ENCODE measurements at places on chromosomes 5 and 9.

DNA sequence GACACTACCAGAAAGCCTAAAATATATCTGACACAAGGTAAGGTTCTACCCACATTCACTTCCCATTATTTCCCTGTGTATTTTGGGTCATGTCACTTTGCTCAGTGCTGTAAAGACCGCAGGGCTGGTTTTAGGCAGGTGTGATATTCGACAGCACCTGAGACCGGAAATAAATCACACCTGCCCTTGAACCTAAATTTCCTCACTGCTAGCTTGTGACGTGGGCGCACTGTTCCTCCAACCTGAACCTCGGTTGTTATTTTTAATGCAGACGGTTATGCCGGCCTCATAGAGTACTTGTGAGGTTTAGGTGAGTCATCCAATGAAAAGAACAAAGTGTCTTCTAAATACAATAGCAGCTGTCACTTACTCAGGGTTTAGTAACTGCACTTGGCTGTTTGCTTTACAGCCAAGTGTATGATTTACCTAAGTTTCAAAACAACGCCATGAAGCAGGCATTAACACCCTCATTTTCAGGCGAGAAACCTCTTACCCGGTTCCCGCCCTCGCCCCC is 20.7 kb upstream of the ZNF782 start:
- peak; percentile 42 for DNase-seq

DNA sequence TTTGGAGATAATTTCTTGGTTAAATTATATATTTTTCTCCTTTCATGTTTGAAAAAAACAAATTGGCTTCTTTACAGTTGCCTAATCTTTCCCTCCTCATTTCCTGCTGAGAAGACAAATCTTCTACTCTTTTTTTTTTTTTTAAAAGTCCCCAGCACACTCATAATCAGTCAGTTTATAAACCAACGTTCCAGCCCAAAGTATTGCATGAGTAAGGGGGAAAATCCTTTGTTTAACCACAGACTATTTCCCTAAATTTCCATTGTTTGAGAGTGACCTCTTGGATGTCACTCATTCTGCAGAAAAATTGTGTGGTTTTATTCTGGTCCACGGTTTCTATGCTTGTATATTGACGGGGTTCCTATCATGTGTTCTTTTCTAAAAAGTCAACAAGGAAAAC is 55.1 kb upstream of the TLR4 start:
- DNase-seq, result no peak

DNA sequence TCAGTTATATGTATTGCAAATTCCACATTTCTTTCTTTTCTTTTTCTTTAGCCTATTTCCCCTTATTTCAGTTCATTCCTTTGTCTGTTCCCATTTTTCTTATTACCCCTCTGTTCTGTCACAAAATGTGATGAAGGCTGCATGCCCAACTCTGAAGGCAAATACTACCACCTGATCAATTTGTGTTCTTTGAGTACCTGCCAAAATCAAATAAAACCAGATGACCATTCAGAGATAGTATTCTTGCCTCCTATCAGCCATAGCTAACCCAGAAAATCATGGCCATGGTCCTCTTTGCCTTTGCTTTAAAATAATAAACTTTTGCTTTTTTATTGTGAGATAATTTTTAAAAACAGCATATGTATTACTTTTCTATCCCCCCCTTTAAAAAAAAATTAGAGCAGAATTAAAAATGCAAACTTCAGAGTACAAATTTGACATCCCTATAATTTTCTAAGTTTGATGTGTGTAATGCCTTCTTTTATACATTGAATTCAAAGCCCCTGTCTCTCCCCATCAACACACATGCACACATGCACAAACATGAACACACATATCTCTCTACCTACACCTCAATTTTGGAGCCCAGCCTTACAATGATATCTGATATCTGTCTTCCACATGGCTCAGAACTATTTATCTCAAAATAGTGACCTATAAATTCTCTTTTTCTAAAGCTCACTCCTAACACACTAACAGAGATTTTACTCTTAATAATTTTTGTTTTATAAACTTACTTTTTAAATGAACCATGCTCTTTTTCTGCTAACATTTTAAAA is 3.5 kb downstream of the RFESD start:
- no peak for DNase-seq

DNA sequence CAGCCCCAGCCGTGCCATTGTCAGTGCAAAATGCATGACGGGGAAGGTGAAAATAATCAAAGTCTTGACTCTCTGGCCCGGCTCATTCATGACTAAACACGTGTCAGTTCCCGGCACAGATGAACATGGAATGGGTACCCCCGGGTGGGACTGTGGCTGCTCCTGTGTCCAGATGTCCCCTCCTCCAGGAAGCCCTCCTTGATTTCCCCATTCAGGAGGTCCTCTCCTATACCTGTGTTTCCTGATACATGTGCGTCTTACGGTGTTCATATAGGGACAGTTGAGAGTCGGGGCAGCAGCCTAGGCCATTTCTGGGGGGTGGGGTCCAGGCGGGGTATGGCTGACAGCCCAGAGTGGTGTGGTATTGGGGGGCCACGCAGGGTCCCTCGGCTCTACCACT is 19.5 kb downstream of the RXRA start:
- no peak for DNase-seq

- no peak for DNase-seq
These were observed 163.3 kb upstream of the PPP1R2B start for GRCh38 chr5:156686796-156687195.

GRCh38 chr5:85681871-85682270 is 935.9 kb upstream of the COX7C start:
- DNase-seq, result no peak

GRCh38 chr5:60332244-60333004 is 367.5 kb downstream of the DEPDC1B start:
- no peak for DNase-seq

DNA sequence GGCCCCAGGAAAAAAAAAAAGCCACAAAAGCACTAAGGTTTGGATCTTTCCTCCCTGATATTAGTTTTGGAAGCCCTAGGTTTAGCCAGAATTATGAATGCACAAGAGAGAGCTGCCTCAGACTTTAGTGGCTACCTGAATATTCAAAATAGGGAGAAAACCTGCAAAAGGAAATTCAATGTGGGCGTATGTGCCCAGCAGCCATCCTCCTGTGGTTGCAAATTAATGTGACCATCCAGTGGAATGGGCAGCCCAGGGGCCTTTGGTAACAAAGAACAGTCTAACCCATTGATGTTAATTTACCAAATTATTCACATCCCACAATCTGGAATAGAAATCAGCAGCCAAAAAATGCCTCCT is 298.4 kb downstream of the CWC27 start:
- no peak for DNase-seq

DNA sequence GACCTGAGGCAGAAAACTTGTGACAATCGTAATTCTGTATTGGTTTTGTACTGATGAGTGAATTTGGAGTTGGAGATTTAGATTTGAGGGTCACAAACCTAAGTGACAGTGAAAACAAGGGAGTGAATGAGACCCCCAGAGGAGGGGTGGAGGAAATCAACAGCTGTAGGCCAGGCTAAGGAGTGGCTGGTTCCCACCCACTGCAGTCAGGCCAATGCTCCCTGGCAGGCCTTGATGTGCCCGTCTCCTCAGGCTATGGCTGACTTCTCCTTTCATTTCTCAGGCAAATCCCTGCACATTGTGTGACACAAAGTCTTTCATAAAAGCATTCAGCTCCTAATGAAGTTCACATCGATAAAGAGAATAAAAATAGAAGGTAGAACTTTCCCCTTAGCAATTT is 557.6 kb downstream of the CETN3 start:
- no peak for DNase-seq

DNA sequence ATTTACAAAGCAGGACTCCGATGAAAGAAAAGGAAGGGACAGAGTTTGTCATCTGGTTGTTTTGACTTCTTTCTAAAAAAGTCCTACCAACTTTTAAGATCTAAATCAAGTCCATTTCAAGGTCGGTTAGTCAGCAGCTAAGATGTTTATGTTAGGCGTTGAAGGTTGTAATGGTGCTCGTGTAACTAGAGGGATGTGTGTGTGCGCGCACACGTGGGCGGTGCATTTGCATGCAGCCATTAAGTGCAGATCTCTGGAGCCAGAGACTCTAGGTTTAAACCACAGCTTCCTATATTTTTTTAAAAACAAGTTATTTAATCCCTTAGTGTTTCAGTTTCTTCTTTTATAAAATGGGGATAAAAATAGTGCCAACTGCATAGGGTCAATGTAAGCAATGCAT is 77.0 kb upstream of the SMIM32 start:
- no peak for DNase-seq

GRCh38 chr5:169657127-169657526 is 20.1 kb downstream of the DOCK2 start:
- no peak for DNase-seq

GRCh38 chr5:107361945-107362344 is 308.8 kb downstream of the EFNA5 start:
- DNase-seq, result no peak

DNA sequence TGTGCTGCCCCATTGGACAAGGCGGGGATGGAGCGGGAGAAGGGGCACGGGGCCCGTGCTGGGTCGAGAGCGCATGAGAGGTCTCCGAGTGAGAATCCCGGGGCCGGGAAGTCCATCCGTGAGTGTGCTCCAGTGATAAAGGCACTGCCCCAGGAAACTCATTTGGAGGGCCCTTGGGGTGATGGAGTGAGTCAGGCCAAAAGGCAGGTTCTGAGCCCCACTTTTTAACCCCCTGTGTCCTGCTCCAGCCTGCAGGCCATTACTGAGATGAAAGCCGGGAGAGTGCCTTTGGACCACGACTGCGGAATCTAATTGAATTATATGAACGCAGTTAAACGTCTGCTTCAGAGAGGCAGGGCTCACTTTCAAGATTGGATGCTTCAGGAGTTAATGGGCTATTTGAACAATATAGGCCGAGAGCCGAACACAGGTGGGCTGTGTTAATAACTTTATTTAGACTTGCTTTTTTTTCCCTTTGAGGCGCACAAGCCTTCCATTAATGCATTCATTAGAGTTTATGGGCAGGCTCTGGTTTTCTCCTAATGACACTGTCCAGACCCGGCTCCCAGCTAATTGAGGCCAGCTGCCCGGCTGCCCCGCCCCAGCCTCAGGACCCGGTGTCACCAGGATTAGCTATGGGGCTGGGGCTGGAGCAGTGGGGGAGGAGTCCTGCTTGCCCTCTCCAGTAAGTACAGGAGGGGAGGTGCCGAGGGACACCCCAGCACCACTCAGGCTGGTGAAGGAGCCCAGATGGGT is 79.1 kb upstream of the LMX1B start:
- no peak for DNase-seq

DNA sequence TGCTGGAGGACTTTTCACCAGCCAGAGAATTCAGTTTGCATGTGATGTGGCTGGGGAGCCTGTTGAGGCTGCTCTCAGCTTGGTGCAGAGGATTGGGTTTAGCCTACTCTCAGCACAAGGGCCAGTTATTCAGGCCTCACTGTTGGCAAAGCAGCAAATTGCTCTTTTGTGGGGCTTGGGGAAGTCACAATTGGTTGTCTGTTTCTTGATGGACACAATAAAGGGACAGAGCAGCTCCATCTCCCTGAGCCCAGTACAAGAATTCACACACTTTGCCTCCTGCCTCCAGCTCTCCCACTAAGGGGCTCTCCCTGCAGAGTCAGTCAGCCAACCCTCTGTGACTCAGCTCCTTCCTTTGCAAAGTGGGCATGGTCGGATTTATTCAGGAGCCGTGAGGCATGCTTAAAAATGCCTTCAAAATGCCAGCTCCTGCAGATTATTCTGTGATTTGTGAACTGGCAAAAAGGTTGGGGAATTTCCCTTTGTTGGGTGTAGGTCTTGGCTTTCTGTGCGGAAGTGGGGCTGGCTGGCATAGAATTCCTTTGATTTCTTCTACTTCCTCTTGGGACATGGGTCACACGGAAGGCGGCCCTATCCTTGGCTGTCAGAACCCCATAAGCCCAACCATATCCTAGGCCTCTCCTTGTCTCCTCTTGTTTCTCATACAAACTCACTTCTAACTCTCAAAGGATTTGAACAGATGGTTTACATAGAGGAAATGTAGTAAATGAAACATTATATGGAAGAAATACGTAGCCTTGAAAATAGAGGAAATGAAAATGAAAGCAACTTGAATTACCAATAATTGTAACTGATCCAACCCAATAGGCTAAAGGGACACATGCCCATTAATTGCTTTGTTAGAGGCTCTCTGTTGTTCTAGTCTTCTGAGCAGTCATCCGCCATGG is 118.7 kb upstream of the CD180 start:
- DNase-seq, result no peak

GRCh38 chr9:20065046-20065445 is 276.2 kb upstream of the SLC24A2 start:
- DNase-seq, result no peak

DNA sequence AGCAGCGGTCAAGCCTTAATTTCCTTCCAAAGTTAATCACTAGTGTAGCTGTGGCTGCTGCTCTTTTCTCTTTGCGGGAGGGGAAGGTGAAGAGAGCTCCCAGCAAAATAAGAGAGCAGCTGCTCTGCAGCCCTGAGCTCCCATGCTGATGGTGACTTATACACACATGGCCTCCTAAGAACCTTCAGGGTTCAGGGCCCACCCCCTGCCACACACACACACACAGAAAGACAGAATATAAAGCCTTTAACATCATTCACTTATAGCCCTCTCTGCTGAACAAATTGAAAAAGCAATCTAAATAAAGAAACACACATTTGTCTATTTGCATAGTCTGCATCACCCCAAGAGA is 43.6 kb downstream of the GAS1 start:
- DNase-seq, result no peak

DNA sequence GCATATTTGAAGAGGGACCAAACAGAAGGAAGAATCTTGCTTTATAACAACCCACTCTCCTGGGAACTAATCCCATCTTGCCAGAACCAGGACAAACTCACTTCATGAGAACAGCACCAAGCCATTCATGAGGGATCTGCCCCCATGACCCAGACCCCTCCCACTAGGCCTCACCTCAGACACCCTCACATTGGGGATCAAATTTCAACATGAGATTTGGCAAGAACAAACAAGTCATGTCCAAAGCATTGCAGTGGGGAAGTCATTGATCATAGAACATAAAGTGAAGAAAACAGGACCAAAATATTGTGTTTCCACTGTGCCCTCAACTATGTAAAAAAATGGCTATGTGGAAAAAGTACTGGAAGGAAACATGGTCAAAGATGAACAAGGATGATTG is 43.9 kb downstream of the MAP1B start:
- no peak for DNase-seq

DNA sequence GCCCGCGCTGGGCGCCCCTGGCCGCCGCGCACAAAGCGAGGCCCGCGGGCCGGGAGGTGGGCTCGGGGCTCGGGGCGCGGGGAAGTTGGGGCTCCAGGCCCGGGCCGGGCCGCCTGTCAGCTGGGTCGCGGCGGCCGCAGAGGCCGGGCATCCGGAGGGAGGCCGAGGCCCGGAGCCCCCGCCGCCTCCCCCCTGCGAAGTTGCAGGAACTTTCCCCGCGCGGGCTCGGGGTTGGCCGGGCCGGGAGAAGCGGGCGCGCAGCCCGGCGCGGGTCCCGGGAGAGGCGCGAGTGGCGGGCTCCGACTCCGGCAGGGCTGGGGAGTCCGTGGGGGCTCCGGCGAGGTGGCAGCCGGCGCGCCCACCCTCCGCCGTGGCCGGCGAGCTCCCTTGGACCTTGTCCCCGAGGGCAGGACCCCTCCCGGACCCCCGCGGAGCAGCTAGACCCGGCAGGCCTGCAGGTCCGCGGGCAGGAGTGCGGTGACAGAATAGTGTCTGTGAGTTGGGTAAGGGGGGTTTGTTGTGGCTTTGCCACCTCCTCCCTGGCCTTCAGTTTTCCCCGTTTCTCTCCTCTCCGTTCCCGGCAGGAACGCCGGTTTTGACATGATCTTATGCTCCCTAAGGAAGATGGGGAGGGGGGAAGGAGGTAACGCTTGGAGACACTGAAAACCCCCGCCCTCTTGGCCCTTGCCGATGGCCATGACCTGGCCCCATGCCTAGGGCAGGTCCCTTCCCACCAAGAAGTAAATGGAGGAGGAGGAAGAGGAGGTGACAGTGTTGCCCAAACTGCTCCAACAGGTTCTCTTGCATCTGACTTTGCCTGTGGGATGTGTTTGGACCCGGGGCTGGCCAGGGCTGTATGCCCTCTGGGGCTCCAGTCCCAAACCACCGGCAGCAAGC is 942 bp downstream of the PHF2 start:
- no peak for DNase-seq

All from activated CD4-positive, alpha-beta T cell treated with anti-CD3 and anti-CD28 coated beads for 4 hours (primary cell).